ENCODE measurements at places on chromosomes 2 and 18. TPM values are rescaled to one million over a fixed set of nuclear protein-coding genes. Genes with fewer than 3 reads are reported as not detected.

- peak; percentile 73 for DNase-seq
Measured at GRCh38 chr2:204177977-204178522, 241.5 kb downstream of the ICOS start.

The UGT1A10 gene
- not detected for total RNA-seq

The SKOR2 gene
- total RNA-seq, result not detected

GRCh38 chr2:119350311-119350998 is 16.2 kb downstream of the C2orf76 start:
- no peak for DNase-seq
